ENCODE measurements at places on chromosomes 16 and 17. TPM values are rescaled to one million over a fixed set of nuclear protein-coding genes. Genes with fewer than 3 reads are reported as not detected.

DNA sequence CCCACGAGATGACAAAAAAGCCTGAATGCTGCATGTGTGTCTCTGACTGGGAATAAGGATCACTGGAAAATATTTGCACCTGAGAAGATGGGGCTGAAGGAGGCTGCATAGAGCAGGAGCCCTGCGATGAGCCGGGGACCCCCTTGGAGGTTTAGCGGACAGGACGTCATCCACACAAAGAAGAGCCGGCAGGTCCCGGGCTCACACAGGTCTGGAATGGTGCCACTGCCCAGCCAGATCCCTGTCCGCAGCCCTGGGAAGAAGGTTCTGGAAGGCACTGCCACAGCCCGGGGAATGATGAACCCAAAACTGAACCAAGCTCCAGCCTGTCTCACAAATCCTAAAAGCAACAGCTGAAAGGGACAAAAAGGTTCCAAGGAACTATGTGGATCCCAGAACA, 101.8 kb downstream of the ANKRD11 start:
- no peak for DNase-seq

CES3 gene
- total RNA-seq, result 0.10 TPM

GRIN2A gene
- 0.59 TPM for total RNA-seq

- no peak for DNase-seq
Measured at GRCh38 chr16:56199164-56199563, 7.9 kb downstream of the GNAO1 start.

RASD1 gene
- total RNA-seq, result not detected

PRSS8 gene
- not detected for total RNA-seq

DNA sequence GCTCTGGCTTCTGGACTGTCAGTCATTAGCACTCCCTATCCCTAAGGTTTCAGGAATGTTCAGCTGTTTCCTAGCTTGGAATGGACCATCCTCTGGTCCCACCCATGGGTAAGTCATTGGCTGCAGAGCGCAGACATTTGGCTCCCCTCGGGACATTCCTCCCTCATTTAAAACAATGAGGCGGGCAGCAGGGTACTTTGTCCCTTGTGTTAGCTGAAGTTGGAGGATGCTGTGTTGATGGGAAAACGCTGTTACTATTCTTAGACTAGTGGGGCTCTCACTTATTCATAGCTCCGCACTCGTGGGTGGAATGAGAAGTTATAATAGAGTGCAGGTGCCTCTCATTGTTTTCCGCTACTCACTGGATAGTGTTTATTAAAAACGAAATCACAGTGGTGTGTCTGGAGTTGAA, 673.8 kb downstream of the WWOX start:
- no peak for DNase-seq

DNA sequence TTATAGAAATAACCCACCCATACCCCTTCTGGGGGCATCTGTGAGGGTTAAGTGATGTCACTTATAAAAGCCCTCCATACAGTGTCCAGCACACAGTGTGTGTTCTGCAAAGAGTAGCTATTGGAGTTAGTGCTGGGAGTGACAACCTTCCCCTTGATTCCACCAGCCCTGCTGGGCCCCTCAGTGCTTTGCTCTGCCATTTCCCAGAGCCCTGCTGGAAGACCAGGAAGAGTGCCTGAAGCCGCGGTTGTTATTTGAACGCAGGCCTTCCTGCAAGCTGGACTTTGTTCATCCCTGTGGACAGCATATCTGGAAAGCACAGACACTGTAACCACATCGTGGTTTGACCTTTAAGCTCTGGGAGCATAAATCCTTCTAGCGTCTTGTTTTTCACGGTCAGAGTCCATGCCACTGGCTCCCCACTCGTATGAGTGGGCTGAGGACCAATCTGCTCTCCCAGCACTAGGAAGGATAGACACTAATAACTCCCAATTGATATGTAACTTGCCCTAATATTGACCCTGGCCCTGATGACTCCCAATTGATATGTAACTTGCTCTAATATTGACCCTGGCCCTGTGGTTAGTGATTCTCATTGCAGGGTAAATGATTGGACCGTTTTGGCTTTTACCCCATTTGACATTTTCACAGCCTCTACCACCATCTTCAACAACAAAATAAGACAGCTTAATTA, 297.1 kb upstream of the MAF start:
- peak; percentile 75 for DNase-seq

GRCh38 chr17:56587298-56587697, 6.2 kb upstream of the NOG start:
- DNase-seq, result no peak

DNA sequence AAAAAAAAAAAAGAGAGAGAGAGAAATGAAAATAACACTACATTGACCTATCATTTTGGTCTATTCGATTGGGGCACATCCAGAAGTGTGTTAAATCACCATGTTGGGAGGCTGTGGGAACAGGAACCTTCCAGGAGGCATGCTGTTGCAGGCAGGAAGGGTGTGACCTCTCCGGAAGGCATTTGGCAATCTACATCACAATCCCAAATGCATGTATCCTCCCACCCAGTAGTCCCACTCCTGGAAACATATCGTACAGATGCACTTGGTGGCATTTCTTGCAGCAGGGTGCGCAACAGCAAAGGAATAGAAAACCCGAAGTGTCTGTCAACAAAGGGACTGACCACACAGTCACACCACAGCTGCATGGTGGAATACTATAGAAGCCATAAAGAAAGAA, 7.9 kb downstream of the PLLP start:
- DNase-seq, result peak; percentile 68

KIF2B gene
- total RNA-seq, result not detected

LAT gene
- 0.20 TPM for total RNA-seq

OTOA gene
- not detected for total RNA-seq
